Activated naive CD4-positive, alpha-beta T cell treated with anti-CD3 and anti-CD28 coated beads for 36 hours (primary cell): ENCODE measurements at places on chromosomes 12 and 14. TPM values are rescaled to one million over a fixed set of nuclear protein-coding genes. Genes with fewer than 3 reads are reported as not detected.

The CLSTN3 gene
- 21.8 TPM for total RNA-seq

The AKAP6 gene
- total RNA-seq, result 2.4 TPM

The DIO3 gene
- not detected for total RNA-seq

The PRORP gene
- 40.8 TPM for total RNA-seq

The RNF212B gene
- total RNA-seq, result not detected

The TMEM229B gene
- 0.49 TPM for total RNA-seq

The A2ML1 gene
- total RNA-seq, result not detected

The CCDC177 gene
- total RNA-seq, result not detected

The GDF3 gene
- not detected for total RNA-seq

The AMIGO2 gene
- 19.2 TPM for total RNA-seq

The LGR5 gene
- not detected for total RNA-seq

The WNT5B gene
- total RNA-seq, result not detected

The MTERF2 gene
- total RNA-seq, result 6.5 TPM

The SOAT2 gene
- 0.81 TPM for total RNA-seq

The CDK17 gene
- 45.8 TPM for total RNA-seq

The CELA1 gene
- 0.29 TPM for total RNA-seq

The GPR132 gene
- 11.3 TPM for total RNA-seq

The POTEM gene
- total RNA-seq, result not detected

The LRP6 gene
- 3.9 TPM for total RNA-seq

The RAP1B gene
- 170 TPM for total RNA-seq

The TAS2R43 gene
- not detected for total RNA-seq

The GLT8D2 gene
- not detected for total RNA-seq

The CCDC196 gene
- not detected for total RNA-seq

The DDHD1 gene
- 20.1 TPM for total RNA-seq

The STON2 gene
- total RNA-seq, result 0.12 TPM

The TAS2R30 gene
- total RNA-seq, result 1.6 TPM
